ENCODE measurements at places on chromosomes 6 and 20.

DNA sequence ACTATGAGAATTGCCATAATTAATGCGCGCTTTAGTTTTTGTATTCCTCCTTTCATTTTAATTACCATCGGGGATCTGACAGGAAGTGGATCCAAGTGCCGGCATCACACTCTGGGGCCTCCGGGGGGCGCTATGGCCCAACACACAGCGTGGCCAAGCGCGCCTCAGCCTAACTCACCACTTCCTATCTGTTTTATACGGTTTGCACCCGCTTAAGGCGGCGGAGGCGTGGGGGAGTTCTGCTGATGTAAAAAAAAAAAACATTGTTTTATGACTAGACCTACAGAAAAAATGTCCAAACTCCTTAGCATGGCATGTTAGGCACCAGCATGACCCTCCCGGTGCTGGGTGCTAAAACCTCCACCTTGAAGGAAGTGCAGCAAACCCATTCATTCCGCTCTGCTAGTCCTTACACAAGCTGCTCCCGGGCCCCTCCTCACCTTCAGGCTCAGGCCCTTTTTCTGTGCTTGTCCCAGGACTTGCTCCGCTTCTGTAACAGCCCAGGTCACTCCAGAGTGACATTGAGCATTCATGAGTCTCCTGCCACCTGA is 4.5 kb upstream of the EBF4 start:
- DNase-seq: no peak

DNA sequence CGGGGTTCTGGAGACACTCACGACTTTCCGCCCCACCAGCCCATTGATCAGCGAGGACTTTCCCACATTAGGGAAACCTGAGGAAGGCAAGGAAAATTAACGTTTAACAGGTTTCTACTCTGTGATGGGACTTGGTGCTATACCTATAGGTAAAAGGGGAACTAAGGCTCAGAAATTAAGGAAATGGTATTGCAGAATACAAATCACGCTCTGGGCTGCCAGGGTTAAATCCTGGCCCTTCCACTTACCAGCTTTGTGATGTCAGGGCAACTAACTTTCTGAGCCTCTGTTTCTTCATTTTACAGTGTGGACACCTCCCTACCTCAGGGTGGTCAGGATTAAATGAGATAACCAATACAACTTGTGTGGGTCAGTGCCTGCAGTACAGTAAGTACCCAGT is 8.8 kb downstream of the GNL1 start:
- no peak for DNase-seq

GRCh38 chr6:24032896-24033688 is 92.9 kb upstream of the NRSN1 start:
- no peak for DNase-seq

- DNase-seq: no peak
These were observed 83.7 kb downstream of the STXBP5 start for GRCh38 chr6:147287869-147288271.

GRCh38 chr6:155964544-155964943 is 508.9 kb upstream of the NOX3 start:
- no peak for DNase-seq

GRCh38 chr6:134356405-134356804 is 38.5 kb upstream of the SGK1 start:
- no peak for DNase-seq

- no peak for DNase-seq
These were observed 67.9 kb downstream of the NCOA7 start for GRCh38 chr6:125858427-125859320.

GRCh38 chr6:40634429-40634828 is 47.3 kb upstream of the LRFN2 start:
- DNase-seq: no peak

All from GM12878 (cell line).